ENCODE measurements at places on chromosomes 4 and X.

DNA sequence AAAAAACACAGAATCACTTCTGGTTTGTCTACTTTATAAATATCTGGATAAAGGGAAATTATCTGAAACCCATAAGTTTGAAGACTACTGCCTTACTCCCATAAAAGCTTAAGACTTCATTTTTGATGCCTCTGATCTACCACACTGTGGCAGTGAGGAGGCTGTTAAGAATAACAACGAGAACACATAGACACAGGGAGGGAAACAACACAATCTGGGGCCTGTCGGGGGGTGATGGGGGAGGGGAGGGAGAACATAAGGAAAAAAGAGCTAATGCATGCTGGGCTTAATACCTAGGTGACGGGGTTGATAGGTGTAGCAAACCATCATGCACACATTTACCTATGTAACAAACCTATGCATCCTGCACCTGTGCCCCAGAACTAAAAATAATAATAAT, 573.7 kb downstream of the GBA3 start:
- no peak for DNase-seq

DNA sequence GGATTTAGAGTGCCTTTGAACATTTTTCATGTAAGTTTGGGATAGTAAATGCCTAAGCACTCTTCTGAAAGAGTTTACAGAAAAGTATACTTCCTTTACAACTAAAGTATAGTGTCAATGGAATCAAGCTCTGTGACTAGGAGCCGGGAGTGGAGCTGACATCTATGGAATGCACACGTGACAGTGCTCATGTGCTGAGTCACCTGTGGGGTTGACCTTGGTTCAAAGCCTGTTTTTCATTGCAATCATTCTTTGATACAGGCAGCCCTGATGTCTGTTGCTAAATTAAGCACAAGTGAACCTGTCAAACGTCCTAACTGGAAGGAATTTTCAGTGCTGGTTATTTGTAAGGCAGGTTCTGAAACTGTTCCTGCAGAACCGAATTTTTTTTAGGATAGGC, 82.5 kb downstream of the GPAT3 start:
- DNase-seq: no peak

GRCh38 chr4:33226133-33226532, 2506.0 kb downstream of the PCDH7 start:
- no peak for DNase-seq

DNA sequence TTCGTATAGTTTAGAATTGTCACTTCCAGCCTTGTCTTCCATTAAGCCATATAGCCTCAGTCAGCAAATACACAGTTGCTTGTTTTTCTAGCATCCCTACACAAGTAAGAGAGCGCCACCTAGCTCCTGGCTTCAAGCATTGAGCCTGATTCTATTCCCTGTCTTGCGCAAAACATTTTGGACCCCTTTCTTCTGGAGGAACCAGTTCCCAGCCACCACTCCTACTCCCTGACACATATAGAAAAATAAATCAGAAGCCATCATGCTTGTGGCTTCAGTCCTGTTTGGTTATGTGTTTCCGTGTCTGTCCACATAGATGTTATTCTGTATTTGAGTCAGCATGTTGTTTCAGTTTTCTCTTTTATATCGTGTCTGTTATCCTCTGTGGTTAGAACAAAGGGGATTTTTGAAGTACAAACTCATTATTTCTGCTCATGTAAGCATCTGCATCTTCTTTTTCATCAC, 59.9 kb downstream of the GK start:
- peak; percentile 1 for DNase-seq

- no peak for DNase-seq
Observed at GRCh38 chr4:106048250-106048971, 153.1 kb downstream of the NPNT start.

- no peak for DNase-seq
Observed at GRCh38 chrX:68842781-68843581, 14.2 kb downstream of the EFNB1 start.

DNA sequence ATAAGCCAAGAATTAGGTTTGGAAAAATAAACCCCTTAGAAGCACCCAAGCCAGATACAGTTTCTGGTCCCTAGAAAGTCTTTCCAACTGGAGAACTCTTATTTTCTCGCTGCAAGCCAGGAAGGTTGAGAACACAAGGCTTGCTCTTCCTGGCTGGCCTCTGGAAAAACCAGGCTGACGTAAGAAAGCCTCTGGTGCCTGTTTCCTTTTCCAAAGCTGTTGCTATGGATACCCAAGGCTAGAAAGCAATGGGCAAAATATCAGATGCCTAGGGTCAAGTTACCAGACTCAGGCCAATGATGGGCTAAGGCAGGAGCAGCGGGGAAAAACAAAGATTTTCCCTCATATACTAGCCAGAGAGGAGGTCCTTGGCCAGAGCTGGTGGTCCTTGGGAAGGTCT, 281.6 kb downstream of the KLHL13 start:
- no peak for DNase-seq

GRCh38 chrX:108285918-108286317, 152.3 kb downstream of the COL4A6 start:
- DNase-seq: no peak

GRCh38 chr4:48739560-48740019, 40.5 kb downstream of the FRYL start:
- no peak for DNase-seq

GRCh38 chrX:8906299-8906938, 105.2 kb upstream of the FAM9A start:
- no peak for DNase-seq
